ENCODE measurements at places on chromosomes 12 and 14.

- no peak for DNase-seq
Measured at GRCh38 chr12:592024-592505, 71.2 kb downstream of the NINJ2 start.

- DNase-seq = no peak
Measured at GRCh38 chr14:55938249-55938791, 179.9 kb upstream of the PELI2 start.

DNA sequence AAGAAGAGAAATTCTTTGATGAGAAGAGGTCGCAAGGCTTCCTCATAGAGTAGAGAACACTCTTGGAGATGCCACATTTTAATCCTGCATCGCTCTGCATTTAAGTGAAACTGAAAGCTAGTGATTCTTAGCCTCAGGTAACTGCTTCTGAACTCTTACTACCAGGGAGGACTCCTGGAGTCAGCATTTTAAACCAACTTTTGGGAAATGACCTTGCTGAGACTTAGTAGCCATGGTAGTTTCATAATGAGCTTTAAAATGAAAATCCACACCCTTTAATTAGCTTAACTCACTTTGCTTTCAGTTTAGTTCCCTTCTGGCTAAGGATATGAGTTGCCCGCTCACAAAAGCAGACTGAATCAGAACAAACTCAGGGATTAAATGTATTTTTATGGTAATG is 80.3 kb downstream of the SYNE2 start:
- no peak for DNase-seq

DNA sequence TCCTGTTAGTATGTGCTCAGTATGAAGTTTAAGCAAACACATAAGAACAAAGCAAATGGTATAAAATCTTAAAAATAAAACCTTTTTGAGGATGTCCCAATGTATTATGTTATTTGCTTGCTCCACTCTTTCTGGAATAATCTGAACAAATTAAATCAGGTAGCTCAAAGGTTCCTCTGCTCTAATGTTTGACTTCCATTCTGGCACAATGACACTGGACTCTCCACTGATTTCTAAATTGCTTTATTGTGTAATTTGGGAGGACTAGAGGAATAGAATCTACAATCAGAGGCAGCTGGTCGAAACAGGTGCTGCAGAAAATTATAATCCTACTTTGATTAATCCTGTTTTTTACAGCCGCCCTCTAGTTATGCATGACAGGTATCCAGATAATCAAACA is 523.7 kb upstream of the FOXG1 start:
- DNase-seq = peak; percentile 16

DNA sequence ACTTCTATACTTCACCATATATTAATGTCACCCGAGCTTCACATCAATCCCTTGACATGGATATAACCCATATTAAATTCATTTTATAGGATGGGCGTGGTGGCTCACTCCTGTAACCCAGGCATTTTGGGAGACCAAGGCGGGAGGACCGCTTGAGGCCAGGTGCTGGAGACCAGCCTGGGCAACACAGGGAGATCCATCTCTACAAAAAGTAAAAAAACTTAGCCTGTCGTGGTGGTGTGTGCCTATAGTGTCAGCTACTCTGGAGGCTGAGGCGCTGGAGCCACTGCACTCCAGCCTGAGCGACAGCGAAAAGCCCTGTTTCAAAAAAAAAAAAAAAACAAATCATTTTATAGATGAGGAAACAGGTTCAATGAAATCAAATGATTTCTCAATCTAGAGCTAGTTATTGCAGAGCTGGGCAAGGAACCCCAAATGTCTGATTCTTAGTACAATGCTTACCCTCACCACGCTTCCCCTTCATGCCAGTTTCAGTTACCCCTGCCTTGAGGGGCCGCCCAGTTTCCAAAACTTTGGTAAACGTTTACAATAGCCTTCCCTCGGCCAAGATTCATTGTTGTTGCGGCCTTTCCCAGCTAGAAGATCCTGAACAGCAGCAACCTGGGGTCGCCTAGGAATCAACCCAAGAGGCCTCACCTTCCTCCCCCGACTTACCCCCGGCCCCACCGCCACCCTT is 751 bp downstream of the PSMB5 start:
- DNase-seq = no peak

DNA sequence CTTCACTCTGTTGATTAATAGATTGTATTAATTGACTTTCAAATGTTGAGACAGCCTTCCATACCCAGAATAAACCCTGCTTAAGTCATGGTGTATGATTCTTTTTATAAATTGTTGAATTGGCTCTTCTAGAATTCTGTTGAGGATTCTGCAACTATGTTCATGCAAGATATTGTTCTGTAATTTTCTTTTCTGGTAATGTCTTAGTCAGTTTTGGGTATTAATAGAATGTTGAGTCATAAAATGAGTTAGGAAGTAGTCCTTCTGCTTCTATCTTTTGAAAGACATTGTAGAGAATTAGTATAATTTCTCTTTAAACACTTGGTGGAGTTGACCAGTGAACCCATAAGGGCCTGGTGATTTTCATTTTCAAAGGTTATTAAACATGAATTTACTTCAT is 958.9 kb downstream of the LRFN5 start:
- no peak for DNase-seq

DNA sequence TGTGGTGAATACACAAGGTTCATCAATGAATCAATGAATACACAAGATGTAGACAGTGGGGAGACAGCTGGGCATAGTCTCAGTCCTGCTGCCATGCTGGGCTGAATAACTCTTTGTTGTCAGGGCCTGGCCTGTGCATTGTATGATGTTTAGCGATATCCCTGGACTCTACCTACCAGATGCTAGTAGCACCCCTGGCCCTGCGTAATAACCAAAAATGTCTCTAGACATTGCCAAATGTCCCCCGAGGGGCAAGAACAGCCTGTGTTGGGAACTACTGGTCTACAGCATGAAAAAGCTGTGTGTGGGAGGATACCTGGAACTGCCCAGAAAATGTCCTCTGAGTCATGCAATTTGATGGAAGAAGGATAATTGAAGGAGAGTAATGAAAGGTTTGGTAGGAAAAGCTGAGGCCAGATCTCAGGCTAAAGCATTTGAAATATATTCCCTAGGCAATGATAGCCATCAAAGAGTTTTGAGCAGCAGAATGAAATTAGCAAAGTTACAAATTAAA is 128.2 kb downstream of the TMEM30B start:
- DNase-seq = no peak

GRCh38 chr12:51471111-51471864 is 46.7 kb downstream of the SLC4A8 start:
- no peak for DNase-seq

Measured in NCI-H1436 (cell line).